DMS 273 treated with DMSO at 0.1 percent for 48 hours (cell line): ENCODE measurements at places on chromosomes 11 and 22.
A peak's percentile ranks its signal among the peaks of the same experiment; 100 is the strongest.

- no peak for DNase-seq
Measured at GRCh38 chr11:120589376-120589775, 77.8 kb downstream of the GRIK4 start.

DNA sequence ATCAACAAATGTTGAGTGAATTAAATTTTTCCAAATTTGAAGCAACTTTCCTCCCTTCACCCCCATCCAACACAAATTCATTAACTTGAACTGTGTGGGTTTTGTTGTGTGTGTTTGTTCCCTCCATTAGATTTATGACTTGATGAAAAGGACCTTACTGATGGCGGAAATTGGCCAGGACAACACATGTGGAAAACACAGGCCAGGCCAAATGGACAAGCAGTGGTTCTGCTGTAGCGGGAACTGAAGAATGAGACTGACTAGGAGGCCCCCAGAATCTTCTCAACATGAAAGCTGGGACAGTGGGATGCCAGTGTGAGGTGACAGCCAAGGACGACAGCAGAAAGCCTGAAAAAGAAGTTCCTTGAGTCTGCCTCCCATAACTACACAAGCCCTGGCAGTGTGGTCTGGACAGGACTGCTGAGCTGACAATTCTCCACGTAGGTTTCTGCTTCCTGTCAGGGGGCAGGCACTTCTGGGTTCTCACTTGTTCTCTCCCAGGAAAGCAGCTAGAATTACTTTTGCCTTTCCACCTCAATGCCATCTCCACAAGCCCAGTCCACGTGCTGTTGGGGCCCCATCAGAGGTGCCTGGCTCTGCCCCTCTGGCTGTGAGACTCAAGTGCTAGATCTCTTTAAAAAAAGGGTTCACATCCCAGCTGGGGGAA lies 94.3 kb downstream of the ETS1 start:
- DNase-seq: no peak

DNA sequence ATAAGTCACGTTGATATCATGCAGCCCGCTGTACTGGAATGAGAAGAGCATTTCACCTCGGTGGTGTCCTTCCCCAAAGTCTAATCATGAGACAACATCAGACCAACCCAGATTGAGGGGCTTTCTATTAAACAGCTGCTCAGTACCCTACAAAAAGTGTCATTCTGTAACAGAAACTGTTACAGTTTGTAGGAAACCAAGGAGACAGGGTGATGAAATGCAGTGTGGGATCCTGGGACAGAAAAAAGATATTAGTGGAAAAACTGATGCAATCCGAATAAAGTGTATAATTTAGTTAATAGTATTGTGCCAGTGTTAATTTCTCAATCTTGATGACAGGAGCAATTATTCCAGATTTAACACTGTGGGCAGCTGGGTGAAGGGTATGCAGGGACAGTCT lies 128.0 kb downstream of the MICAL2 start:
- no peak for DNase-seq

GRCh38 chr11:126607776-126608541 lies 252.5 kb downstream of the ST3GAL4 start:
- no peak for DNase-seq

- no peak for DNase-seq
Measured at GRCh38 chr11:120130176-120130980, 7.5 kb downstream of the TRIM29 start.

DNA sequence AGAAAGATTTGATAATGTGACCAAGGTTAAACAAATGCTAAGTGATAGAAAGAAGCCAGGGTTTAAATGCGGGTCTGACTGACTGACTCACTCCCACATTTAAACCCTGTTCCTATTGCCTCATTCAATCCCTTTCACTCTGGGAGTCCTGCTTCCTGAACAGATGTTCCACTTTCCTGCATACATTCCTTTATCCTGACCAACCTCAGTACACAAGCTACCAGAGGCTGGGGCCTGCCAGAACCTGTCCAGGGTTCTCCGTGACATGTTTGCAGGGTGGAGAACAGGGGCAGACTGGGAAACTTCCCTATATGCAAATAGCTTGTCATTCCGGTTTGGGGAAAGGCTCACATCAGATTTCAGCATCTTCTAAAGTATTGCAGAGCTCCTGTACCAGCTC lies 3.0 kb upstream of the ANKK1 start:
- peak; percentile 89 for DNase-seq

- DNase-seq: no peak
Measured at GRCh38 chr11:121795174-121795573, 320.8 kb downstream of the BLID start.

- DNase-seq: no peak
Measured at GRCh38 chr11:70790671-70791300, 392.5 kb downstream of the CTTN start.
